ENCODE measurements at places on chromosomes 7 and 10.

DNA sequence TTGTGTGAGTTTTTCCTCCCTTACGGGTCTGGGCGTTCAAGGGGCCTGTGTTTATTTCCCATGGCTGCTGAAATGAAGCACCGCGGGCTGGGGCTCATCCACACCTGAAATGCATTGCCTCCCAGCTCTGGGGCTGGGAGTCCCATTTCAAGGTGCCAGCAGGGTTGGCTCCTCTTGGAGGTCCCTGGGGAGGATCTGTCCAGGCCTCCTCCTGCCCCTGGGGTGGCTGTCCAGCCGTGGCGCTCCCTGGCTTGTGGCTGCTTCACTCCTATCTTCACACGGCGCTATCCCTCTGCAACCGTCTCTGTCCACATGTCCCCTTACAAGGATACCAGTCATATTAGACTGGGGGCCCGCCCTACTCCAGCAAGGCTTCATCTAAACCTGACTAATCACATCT lies 41.1 kb upstream of the CNPY1 start:
- no peak for DNase-seq

- DNase-seq = no peak
Measured at GRCh38 chr7:157621131-157621681, 284.4 kb downstream of the DNAJB6 start.

- peak; percentile 92 for DNase-seq
Measured at GRCh38 chr7:73623798-73624668, at the start of gene MLXIPL. Gene MLXIPL, minus strand, starts transcription at chr7:73624522. Its CDS starts 30 bp downstream, at chr7:73624492.

DNA sequence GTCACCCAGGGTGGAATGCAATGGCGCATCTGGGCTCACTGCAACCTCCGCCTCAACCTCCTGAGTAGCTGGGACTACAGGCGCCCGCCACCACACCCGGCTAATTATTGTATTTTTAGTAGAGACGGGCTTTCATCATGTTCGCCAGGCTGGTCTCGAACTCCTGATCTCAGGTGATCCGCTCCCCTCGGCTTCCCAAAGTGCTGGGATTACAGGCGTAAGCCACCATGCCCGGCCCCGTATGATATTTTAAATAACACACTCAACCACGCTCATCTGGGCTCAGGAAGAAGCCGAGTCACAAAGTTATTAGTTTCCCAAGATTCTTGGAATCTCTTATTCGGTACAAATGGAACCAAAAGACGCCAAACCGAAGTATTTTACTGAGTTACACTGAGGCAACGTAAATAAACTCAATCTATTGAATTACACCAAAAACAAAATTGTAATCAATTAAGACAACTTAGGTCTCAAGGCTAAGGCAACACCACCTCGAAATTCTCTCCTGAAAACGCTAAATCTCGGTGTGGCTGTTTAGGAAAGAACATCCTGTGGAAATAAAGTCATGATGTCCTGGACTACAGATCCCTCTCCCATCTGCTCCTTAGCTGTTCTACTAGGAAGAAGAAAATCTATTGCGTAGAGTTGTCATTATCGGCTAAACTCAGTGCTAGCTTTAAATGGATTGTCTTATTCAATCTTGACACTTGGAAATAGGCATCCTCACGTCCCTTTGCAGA lies 910 bp downstream of the ARHGAP19 start:
- no peak for DNase-seq

DNA sequence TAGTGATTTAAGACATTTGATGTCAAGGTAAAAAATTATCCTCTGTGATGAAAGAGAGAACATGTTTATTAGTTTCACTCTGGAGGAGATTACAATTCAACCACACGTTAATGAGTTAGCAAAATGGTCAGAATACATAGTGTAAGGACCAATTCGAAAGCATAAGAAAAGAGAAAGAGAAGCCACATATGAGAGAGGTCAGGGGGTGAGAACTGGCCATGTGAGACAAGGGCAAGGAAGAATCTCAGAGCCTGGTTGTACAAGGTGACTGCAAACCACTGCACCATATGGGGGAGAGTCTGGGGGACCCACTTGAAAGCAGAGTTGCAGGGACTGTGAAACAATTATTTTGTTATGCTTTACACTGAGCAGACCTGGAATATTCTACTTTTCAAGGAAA lies 27.7 kb upstream of the BET1 start:
- DNase-seq = no peak

- peak; percentile 86 for DNase-seq
Measured at GRCh38 chr10:71746344-71747037, 26.8 kb downstream of the VSIR start.

DNA sequence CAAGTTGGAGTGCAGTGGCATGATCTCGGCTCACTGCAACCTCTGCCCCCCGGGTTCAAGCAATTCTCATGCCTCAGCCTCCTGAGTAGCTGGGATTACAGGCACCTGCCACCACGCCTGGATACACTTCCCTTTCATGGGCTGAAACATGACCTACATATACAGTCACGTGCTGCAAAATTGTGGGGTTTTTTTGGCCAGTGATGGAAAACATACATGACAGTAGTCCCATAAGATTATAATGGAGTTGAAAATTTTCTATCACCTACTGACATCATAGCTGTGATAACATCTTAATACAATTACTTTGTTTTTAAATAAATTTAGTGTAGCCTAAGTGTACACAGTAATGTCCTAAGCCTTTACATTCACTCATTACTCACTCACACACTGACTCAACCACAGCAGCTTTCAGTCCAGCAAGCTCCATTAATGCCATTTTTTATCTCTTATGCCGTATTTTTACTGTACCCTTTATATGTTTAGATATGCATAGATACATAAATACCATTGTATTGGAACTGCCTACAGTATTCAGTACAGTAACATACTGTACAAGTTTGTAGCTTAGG lies 79.9 kb upstream of the TMEM196 start:
- no peak for DNase-seq

- no peak for DNase-seq
Measured at GRCh38 chr10:78828647-78829539, 239.9 kb upstream of the ZMIZ1 start.

- no peak for DNase-seq
Measured at GRCh38 chr10:3534433-3534832, 250.6 kb downstream of the KLF6 start.

DNA sequence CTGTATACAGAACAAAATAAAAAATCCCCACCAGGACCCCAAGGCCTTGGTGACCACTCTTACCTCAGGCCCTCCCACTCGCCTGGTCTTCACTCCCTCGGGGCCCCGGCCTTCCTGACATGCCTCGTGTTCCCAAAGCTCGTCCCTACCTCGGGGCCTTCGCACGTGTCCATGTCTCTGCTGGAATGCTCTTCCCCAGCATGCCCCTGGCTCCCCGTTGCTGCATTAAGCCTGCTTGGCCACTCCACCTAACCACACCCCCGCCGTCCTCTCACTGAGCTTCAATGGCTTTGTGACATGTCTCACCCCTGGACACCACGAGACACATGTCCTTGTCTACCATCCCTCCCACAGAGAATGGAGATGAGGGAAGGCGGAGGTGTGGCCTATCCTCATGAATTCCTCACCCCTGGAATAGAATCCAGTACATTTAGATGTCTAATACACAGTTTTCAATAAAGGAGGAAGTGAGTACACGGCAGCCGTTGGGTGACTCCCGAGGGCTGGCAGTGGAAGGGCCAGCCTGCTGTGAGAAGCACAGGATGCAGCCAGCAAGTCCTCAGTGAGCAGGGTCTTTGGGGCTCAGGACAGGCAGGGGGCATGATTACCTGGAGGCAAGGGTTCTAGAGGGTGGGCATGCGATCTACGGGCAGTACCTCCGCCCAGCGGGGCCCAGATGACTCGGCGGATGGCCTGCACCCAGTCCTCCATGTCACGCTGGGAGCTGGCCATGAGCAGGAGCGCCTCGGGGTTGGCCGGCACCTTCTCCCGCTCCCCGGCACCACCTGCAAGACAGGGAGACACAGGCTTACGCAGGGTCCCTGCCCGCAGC lies 125.7 kb downstream of the ARHGAP22 start:
- DNase-seq = no peak

- no peak for DNase-seq
Measured at GRCh38 chr10:96044736-96045135, 1.4 kb downstream of the CCNJ start.

DNA sequence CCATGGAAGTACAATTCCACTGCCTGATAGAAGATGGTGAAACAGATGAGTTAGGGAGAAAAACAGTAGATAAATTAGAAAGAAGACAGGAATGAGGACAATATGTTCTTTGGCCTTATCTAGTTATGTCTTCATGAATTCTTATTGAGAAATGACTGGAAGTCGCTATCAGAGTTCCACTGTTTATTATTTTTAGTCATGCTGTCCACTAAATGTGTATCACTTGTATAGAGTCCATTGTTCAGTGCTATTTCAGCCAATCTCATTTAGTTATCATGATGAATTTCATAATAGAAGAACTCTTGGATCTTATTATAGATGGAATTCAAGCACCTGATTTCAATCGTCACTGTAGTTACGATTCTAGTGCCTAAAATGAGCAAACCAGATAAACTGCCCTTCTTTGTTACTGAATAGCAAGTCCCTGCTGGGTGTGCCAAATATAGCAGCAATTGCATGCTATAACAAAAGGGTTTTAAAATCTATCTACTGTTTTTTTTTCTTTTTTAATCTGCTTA lies 177.7 kb upstream of the COL1A2 start:
- no peak for DNase-seq

DNA sequence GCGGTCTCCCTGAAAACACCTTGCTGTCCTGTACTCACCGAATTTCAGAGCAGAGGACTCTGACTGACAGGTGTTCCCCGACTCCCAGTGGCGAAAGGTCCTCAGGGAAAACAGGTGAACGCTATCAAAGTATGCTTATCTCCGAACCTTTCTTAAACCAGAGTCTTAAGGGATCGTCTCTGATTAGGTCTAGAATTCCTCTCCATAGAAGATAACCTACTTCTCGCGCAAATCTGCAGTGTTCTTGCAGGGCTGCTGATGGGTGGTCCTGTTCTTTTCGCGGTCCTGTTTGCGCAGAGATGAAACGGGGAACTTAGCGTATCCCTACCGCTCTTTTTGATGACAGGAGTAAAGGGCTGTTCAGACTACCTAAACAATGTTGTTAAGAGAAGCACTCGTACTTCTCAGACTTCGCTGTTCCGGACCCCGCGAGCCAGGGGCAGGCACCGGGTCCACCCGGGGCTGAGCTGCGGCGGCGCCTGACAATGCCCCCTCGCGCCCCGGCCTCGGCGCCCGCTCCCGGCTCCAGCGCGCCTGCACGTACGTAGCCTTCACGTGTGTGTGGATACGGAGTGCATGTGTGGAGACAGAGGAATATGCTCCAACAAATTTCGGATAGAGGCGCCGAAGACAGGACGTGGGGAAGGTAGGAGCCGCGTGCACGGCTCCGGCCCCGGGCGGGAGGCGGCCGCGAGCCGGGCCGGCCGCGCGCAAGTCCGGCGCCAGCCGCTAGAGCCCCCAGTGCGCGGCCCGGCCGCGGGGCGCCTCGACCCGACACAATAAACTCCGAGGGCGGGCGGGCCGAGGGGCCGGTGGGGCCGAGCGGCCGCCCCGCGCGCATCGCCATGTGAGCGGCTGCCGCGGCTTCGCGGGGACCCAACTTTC lies 766 bp upstream of the ZMYND11 start:
- peak; percentile 77 for DNase-seq

- peak; percentile 21 for DNase-seq
Measured at GRCh38 chr10:91887272-91888076, 21.8 kb downstream of the FGFBP3 start.

- no peak for DNase-seq
Measured at GRCh38 chr7:30849565-30849964, 62.1 kb upstream of the AQP1 start.

DNA sequence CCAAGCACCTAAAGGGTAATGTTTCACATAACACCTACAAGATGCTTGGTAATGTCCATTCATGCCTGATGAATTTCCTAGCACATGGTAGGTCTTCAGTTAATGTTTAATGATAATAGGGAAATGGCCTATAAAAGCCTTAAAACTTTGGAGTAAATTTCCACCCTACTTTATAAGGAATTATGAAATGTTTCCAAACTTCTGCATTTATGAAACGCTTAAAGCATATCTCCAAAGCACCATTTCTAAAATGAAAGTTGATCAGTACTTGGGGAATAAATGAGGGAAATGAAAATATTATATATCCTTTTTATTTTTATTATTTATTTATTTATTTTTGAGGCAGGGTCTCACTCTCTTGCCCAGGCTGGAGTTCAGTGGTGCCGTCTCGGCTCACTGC lies 51.8 kb downstream of the INPP5F start:
- no peak for DNase-seq

DNA sequence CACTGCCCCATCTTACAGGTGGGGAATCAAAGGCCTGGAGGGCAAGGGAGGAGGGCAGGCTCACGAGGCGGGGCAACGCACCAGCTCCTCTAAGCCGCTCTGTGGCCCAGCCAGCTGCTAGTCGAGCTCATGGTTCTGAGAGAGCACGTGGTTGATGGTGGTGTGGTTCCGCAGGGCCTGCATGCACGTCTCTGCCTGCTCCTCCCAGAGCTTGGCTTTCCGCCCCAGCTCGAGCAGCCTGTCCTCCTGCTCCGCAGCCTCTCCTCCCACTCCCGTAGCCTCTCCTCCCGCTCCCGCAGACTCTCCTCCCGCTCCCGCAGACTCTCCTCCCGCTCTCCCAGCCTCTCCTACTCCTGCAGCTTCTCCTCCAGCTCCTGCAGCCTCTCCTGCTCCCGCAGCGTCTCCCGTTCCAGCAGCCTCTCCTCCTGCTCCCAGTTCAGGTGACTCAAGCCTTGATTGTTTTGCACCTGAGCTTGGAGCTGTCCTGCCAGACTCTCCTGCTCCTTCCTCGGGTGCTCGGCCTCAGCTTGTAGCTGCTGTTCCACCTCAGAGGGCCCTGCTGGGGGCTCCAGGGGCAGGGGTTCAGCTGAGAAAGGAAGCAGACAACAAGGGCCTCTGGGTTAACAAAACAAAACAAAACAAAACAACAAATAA lies 19.1 kb upstream of the MTPAP start:
- peak; percentile 57 for DNase-seq

Measured in right cardiac atrium (tissue), 5 donors.